ENCODE measurements at places on chromosomes 1 and 21.

GRCh38 chr1:8815582-8816151 is 1.8 kb downstream of the RERE start:
- no peak for DNase-seq

GRCh38 chr21:29797155-29797554 is 142.6 kb downstream of the GRIK1 start:
- no peak for DNase-seq

GRCh38 chr1:216532251-216532798 is 109.1 kb upstream of the USH2A start:
- no peak for DNase-seq

GRCh38 chr1:43129426-43129825 is 42.7 kb downstream of the EBNA1BP2 start:
- no peak for DNase-seq

DNA sequence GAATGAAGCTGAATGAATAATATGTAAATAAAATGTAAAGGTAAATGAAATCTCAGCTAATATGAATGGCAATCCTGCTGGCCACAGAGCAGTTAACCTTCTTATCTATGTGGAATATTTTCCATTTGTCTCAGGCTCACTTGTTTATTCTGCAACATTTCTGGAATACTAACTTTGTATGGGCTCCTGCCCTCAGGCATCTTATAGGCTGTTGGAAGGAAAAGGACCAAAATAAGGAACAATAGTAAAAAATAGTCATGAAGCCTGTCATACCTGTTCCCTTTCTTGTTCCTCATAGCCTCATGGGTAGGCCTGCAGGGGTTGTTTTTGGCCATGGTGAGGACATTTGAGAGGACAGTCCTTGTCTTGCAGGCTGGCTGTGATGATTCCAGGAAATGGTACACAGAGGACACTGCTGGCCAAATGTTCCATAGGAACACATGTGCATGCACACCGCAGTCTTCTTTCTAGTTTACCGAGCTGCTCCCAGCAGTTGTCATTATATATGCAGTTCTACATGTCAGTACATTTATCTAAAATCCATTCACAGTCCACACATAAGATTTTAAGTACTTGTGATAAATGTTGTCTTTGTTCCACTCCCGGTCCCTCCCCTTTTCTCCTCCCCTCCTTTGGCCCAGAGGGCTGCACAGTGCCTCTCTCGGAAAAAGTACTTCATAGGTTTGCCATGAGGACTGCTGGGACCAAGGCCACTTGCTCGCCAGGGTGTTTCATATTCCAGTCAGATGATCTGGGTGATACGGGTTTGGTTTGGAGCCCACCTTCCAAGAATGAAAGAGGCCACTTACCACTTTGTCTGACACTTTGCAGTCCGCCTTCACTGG is 15.2 kb upstream of the KCNQ4 start:
- no peak for DNase-seq

DNA sequence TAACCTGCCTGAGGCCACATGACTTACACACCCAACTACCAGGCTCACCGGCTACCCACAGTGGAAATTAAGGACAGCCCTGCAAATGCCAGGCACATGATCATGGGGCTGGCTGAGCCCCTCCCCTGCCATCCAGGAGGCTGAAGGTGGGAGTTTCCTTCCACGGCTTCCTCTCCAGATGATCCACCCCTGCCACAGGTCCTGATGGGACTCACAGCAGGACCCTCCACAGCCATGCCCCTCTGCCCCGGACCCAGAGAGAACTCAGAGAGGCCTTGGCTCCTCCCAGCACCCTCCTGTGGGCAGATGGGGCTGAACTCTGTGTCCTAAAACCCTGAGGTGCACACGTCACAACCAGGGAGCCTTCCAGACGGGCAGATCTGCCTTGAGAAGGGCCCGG is 29.1 kb upstream of the CASZ1 start:
- no peak for DNase-seq
